Cortex of kidney (tissue), 1 donor: ENCODE measurements at places on chromosomes 12 and 14.

DNA sequence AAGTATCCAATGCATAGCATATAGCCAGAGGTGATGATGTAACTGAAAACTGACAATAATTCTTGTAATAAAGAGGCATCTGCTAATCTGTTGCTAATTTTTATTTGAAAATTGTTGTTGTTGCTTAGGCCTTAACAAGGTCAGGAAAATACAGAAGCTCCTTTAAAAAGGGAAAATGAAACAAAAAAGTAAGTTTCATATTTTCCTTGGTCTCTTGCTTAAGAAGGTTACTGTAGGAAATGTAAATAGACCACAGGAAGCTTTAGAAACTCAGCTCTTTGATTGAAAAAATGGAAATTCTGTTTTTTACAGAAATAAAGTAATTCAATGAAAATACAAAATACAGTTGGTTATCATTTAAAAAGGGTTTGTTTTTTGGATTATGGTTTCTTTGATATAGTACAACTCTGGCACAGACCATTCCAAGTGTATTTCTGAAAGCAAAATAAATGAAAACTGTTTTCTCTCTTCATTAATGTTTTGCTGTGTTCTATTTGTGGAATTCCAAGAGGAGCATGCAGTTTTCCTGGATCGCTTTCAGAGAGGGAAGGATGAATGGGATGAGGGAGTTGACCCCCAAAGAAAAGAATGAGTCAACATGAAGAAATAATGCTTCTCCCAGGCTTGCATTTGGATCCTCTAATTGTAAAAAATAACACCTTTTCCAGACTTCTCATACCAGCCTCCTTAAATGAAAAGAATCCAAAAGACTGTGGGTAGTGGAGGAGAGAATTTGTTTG lies 398.0 kb upstream of the FAR2 start:
- no peak for DNase-seq

DNA sequence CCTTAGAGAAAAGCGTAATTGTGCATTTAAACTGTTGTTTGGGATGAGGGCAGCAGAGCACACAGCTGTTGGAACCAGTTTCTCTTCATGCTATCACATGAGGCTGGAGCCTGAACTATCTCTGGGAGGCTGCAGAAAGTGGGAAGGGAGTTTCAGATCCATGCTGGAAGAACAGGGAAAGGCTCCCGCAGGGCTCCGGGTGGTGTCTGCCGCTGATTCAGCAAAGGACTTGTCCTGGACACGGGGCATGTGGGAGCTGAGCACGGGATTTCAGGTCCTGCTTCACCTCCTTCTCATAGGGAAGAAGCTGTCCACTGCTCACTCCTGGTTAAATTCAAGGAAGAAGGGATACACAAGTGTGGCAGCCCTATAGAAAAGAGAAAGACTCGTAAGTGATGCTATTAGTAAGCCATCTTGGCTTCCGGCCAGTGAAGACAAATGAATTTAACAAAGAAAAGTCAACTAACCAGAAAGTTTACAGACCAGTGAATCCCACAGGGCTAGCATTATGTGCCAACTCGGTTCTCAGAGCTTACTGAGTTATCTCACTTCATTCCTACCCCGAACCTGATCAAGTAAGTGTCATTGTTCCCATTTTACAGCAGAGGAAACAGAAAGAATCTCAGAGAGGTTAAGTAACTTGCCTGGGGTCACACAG lies 6.7 kb upstream of the FZD10 start:
- DNase-seq: no peak

DNA sequence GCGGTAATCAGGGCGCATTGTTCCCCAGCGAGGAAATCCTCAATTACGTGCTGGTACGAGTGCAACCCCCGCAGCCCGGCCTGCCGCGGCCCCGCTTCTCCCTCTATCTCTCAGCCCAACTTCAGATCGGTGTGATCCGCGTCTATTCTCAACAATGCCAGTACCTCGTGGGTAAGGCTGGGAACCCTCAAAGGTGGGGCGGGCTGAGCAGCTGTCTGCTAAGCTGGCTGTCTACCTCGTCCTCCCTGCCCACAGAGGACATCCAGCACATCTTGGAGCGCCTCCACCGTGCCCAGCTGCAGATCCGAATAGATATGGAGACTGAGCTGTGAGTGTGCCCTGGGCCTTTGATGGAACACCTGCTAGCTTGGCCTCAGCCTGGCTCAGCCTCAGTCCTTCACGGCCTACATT lies 996 bp downstream of the REC8 start:
- DNase-seq: no peak

GRCh38 chr14:50953502-50953901 lies 9.2 kb upstream of the PYGL start:
- no peak for DNase-seq

GRCh38 chr12:18749386-18749957 lies 11.6 kb downstream of the CAPZA3 start:
- DNase-seq: no peak

DNA sequence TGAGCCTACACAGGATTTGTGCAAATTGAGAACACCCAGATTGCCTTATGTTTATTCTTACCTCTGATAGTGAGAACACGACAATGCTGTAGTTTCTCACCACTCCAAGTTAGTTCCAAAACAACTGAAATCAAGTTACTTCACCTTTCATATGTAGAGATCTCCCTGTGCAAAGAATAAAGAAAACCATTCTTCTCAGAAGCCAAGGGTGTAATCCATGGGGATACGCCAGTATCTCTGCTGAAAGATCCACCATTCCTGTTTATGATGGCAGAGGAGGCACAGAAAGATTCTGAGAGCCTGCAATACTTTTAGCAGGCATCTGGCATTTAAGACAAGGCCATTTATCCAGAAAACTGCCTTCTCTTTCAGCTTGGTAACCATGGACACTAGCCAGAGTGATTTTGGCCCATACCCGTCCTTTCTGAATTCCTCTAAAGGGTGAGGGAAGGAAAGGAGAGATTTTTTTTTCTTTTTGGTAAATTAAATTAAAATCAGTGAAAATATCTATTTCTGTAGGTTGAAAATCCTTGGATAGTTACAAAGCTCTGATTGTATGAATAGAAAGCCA lies 355.4 kb upstream of the FAR2 start:
- no peak for DNase-seq
